ENCODE measurements at places on chromosomes 7 and 10.

DNA sequence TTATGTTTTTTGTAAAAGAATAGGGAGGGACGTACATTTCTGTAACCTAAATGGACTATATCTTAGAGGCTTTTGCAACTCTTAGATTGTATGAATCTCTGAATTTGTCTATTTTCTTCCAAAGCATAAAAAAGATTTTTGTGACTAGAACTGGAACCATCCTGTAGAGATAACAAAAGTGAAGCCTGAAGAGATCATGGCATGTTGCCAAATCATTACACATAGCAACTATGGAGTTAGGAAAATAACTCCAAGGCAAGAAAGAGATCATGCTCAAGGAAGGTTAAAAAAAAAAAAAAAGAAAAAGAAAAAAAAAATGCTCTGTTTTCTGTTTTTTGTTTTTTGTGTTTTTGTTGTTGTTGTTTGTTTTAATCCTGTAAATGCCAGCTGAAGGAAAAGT is 567.7 kb upstream of the ZWINT start:
- DNase-seq = no peak

DNA sequence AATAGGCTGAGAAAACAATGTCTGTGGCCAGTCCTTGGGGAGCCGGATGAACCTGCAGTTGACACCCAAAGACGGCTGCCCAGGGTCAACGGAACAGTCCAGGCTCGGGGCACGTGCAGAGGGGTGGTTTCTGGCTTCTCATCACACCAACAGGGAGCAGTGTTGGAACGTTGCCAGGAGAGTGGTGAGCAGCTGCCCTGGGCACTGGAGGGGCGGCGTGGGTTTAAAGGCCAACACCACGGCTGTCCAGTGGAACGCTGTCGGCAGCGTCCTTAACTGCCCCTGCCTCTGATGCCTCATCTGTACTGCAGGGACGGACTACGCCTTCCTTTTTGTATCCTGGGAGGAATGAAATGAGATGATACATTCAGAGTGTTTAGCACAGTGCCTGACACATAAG is 19.8 kb downstream of the JCAD start:
- DNase-seq = no peak

- no peak for DNase-seq
These were observed 394.2 kb downstream of the PTPRN2 start for GRCh38 chr7:158193446-158193845.

DNA sequence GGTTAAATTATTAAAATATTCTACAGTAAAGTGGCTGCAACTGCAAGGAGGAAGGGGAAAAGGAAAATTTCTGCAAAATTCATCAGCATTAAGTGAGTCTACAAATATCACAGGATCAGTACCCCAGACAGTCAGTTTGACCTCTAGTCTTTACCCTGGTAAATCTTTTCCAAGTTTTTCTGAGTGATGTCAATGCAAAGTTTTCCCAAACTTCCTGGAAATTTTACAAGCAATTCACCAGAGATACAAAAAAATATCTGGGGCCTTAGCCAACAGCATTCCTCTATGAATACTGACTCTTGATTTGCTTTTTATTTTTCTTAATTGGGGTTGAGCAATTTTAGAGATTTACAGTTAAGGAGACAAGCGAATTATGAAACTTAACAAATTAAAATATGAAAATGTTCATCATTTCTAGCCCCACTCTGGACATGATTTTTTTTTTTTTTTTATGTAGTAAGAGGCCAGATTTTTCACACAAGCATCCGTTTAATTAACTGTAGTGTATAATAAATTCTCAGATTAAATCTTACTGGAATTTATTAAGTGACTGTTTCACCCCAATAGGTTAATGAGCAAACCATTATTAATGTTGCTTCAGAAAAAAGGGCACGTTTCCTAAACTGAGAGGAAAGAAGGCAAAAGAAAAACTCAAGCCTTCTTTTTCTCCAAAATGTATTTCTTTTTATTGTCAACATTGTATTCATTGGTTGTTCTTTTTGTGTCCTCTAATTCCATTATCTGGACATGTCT is 539.5 kb upstream of the FZD8 start:
- no peak for DNase-seq

- no peak for DNase-seq
These were observed 191.3 kb downstream of the HECW1 start for GRCh38 chr7:43303740-43304241.

DNA sequence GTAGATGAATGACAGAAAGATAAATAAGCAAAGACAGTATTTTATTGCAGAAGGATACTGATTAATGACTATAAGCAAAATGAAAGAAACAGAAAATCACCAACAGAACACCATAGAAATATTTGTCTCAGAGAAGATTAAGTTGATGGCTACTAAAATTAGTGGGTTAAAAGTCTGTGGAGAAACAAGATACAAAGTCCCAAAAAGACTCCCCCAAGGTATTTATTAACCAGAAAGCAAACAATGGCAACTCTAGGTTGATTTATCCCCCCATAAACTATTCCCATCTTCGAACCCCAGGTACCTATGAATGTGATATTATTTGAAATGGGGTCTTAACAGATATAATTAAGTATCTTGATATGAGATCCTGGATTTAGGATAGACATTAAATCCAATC is 1104.5 kb upstream of the PHF14 start:
- DNase-seq = no peak
